ENCODE measurements at places on chromosomes 7 and 10. TPM values are rescaled to one million over a fixed set of nuclear protein-coding genes. Genes with fewer than 3 reads are reported as not detected.

- DNase-seq = no peak
These were observed 69.8 kb downstream of the SKAP2 start for GRCh38 chr7:26794541-26794940.

DNA sequence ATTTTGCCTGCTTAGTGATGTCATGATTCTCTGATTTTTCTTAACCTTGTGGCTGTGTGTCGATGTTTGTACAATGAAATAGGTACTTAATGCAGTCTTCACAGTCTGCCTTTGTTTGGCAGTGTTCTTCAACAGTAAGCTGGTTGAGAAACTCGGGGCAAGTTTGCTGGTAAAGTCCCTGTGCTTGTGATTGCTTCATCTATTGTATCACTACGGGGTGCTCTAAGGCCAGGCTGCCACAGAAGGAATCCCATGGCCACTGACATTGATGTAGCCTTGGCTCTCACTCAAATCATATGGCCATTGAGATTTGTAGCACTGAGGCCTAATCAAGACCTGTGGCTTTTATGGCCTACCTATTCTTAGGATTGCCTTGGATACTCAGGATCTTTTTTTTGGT is 33.5 kb upstream of the PRSS37 start:
- DNase-seq = no peak

DNA sequence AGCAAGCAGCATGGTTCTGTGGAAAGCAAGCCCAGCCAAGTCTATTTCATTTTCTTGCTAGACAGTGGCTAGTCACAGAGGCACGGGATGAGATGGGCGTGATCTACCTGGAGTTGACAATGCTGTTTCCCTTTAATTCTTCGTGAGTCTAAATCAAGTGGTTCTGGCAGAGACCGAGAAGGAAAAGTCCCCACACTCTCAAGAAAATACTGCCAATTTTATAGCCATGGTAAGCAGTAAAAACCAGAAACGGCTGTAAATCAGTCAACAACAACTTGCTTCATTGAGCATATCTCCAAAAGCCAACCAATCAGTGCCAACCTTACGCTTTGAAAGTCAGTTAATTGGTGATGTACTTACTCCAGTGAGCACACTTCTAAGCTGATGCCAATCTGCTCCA is 223.4 kb downstream of the SEC23IP start:
- DNase-seq = no peak

DNA sequence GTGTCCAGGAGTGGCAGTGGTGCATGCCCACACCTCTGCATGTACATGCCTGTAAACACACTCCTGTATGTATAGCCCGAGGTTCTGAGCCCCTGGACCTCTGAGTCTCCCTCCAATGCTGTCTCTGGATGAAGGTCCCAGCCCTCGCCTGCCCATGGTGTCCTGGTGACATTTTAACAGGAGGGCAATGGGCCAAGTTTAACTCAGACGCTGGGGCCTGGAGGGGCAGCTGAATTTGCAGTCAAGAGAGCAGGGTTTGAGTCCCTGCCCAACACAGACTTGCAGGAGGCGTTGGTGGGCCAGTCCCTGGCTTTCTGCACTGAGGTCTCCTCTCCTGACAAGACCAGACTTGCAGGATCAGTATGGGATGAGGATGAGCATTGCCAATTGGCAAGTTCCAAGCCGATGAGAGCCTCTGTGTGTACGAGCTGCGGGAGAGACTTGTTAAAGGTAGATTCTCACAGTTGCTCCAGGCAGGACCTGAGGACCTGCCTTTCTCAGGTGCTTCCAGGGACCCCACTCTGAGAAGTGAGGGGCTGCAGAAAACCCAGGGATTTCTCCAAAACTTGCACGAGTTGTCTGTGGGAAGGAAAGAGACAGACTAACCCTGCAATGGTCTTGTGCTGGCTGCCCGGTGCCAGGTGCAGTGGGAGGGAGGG is 141.9 kb downstream of the ELFN1 start:
- DNase-seq = no peak

The MCU gene
- 15.6 TPM for total RNA-seq

Data from left ventricle myocardium superior (tissue), 1 donor.